ENCODE measurements at places on chromosomes 7 and 10. TPM values are rescaled to one million over a fixed set of nuclear protein-coding genes. Genes with fewer than 3 reads are reported as not detected.

MSS51 gene
- 0.69 TPM for total RNA-seq

OR2A12 gene
- total RNA-seq, result not detected

TPST1 gene
- total RNA-seq, result 24.7 TPM

CTAGE6 gene
- not detected for total RNA-seq

ZNF425 gene
- total RNA-seq, result 1.1 TPM

FGFR2 gene
- total RNA-seq, result 0.53 TPM

WDR86 gene
- not detected for total RNA-seq

SPRN gene
- total RNA-seq, result not detected

PARD3 gene
- 43.1 TPM for total RNA-seq

OR2A2 gene
- total RNA-seq, result not detected

MAD1L1 gene
- 71.4 TPM for total RNA-seq

EIF5AL1 gene
- 1.0 TPM for total RNA-seq

EGR2 gene
- 0.34 TPM for total RNA-seq

SERPINE1 gene
- total RNA-seq, result 1.4 TPM

CHAT gene
- not detected for total RNA-seq

STRIP2 gene
- total RNA-seq, result 7.6 TPM

SLC39A12 gene
- total RNA-seq, result not detected

EPHA1 gene
- total RNA-seq, result 0.04 TPM

SLC18A2 gene
- not detected for total RNA-seq

LMOD2 gene
- total RNA-seq, result not detected

FAM237B gene
- total RNA-seq, result not detected

NXPH1 gene
- total RNA-seq, result not detected

DOCK4 gene
- total RNA-seq, result 26.1 TPM

FRMD4A gene
- total RNA-seq, result 66.7 TPM

GJC3 gene
- total RNA-seq, result not detected

SPAM1 gene
- not detected for total RNA-seq

CLEC5A gene
- not detected for total RNA-seq

MKI67 gene
- 83.6 TPM for total RNA-seq

UCMA gene
- not detected for total RNA-seq

Measured in A375 (cell line).